AG09319 (cell line): ENCODE measurements at places on chromosomes 3 and 15.

- DNase-seq: no peak
Observed at GRCh38 chr3:51747840-51748239, 31.2 kb downstream of the IQCF6 start.

DNA sequence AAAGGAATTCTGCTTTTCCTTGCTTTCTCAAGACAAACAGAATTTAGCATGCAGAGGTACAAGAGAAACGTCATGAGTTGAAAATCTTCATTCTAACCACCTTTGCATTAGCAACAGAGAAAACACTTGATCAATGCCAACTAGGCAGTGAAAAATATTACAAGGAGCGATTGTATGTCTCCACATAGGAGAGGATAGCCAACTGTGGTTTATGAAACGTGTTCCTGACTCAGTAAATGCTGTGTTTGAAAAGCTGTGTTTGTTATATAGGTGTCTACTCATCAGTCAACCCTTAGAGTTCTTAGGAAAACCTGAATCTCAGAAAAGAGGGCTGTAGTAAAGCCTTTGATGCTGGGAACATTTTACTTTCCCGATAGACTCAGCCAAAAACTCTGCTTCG is 102.4 kb downstream of the FRMD4B start:
- DNase-seq: no peak

GRCh38 chr15:27244047-27244446 is 273.1 kb downstream of the GABRG3 start:
- no peak for DNase-seq

- no peak for DNase-seq
Observed at GRCh38 chr15:43153269-43153668, 19.9 kb downstream of the TMEM62 start.

GRCh38 chr3:147391781-147392624 is 14.3 kb downstream of the ZIC4 start:
- no peak for DNase-seq

DNA sequence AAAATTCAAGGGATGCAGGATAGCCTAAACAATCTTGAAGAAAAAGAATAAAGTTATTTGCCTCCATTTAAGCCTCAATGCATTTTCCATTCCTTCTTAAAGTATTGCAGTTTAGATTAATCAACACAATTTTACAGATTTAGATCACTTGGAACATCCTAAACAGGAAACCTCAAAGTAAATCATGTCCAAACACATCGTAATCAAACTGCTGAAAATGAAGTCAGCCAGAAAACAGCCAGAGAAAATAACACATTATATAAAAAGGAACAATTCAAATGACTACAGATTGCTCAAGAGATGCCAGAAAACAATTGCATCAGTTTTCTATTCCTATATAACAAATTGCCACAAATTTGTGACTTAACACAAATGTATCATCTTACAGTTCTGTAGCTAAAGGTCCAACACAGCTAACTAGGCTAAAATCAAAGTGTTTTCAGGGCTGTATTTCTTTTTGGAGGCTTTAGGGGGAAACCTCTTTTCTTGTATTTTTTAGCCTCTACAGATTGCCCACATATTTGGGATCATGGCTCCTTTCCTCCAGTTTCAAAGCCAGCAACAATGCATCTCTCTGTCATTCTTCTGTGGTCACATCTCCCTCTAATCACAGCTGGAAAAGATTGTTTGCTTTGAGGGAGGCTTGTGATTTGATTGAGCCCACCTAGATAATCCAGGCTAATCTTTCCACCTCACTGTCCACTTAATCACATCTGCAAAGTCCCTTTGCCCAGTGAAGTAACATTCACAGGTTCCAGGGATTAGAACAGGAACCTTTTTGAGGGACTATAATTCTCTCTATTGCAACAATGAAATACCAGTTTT is 543.3 kb upstream of the UBE2E2 start:
- no peak for DNase-seq

- no peak for DNase-seq
Observed at GRCh38 chr3:55541016-55541415, 53.9 kb upstream of the WNT5A start.

GRCh38 chr15:70582143-70582945 is 181.0 kb downstream of the UACA start:
- peak; percentile 70 for DNase-seq

DNA sequence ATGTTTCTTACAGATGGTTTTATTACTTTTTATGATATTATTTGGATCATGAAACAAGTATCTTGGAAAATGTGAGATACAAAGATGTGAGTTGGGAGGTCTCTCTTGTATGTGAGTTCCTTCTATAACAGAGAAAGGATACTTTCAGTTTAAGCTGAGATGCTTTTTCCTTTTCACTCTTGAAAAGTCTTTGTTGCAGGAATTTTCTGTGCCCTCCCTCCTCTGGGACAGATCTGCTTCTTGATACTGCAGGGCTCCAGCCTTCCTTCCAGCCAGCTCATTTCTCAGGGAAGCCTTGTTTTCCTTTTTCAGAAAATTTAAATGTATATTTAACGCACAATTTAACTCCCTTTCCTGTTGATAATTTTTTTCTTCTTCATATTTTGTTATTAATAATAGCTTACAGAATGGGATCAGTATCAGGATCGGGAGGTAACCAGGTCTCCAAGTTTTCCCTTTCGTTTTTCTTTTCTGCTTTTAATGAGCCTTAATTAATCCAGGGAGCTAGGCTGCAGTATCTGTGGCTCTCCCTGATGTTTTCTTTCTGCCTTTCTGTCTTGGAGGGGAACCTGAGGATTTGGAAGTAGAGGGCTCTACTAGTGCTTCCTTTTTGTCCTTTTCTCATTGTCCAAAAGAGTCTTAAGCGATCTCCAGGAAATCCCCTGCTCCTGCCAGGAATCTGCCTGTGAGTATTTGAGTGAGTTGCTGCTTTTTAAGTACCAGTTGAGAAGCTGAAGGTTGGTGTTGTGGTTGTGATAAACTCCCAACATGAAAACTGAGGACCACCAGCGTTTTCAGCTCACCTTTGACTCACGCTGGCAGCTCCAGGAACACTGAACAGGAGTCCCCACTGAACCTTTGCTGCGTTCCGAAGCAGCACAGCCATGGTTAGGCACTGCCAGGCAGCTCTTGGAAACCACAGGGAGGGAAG is 105.7 kb downstream of the IGF1R start:
- DNase-seq: no peak

DNA sequence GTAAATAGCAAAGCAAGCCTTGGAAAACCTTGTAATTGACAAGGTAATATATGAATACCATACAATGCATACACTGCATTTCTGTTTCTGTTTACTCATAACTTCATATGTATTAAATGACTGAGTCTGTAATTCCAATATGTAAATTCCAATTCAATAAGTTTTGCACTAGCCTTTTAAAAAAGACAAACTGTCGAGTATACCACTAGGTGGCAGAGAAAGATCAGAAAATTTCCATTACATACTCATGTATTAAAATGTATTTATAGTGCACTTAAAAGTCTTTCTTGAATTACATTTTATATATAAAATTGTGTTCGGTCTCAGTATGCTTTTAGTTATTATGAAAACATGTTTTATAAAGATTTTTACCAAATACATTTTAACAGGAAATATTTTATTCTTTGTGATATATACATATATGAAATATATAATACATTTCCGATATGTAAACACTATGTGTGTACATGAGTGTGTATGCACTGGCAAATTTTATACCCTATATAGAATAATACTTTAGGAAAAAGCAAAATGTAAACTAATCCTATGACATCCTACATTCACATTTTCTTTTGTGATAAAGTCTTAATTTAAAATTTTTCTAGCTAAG is 216.8 kb downstream of the VGLL3 start:
- DNase-seq: no peak

GRCh38 chr3:126991366-126992200 is 8.7 kb downstream of the PLXNA1 start:
- DNase-seq: no peak

DNA sequence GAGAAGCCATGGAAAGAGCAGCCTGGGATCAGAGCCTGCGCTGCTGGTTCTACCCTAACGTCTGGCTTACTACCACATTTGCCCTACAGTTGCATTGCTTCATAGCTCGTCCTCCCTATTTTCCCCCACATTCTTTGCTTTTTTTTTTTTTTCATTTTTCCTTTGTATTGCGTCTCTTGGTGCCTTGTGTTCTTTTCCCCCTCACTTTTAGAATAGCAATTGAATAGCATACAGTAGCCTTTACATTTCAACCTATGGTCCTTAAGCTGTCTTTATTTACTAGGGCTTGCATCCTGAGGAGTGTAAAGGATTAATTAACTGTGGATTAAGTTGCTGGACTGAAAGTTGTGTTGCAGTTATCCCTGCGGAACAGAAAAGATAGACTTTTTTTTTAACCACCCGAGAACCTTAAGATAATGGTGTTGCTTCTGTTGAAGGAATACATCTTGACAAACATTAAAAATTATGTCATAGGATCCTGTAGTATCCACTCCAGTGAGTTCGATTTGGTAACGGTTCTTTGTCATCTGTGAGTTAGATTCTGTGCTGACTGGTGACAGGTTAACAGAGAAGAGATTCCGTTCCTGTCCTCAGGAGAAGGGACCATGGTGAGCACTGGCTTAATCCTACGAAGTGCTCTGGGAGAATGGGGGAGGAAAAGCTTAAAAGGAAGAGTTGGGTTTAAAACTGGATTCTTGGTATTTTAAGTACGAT is 417.4 kb upstream of the NAALADL2 start:
- DNase-seq: peak; percentile 77

DNA sequence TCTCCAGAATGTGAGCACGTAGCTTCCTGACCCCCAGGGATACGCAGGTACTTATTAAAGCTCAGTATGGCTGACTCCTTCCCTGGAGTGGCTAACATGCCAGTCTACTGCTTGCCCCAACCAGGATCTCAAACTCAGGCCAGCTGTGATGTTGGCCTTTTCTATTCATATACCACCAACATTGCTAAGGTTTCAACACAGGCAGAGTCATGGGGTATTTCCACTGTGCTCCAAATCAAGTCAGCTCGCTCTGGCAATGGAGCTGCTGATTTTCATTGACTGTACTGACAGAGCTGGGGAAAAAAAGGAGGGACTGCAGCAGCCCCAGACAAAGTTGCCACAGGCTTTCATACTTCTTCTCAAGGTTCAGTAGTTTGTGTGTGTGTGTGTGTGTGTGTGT is 87.0 kb downstream of the CFAP20DC start:
- no peak for DNase-seq

DNA sequence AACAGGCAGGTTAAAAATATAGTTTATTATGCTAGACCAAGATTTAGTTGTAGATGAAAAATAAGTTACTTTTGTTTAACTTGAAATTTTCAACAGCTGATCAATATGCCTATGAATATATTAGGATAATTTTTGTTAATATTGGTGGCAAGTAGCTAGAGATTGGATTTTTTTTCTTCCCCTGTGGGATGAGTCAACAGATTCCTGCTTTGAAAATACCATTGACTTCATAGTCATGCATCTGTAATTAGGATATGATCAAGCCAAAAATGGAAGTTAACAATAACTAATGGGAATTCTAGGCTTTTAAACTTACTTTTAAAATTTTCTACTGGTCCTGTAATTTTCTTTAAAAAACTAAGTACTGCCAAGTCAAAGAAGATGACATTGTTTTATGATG is 211.7 kb downstream of the ZIC1 start:
- DNase-seq: no peak

DNA sequence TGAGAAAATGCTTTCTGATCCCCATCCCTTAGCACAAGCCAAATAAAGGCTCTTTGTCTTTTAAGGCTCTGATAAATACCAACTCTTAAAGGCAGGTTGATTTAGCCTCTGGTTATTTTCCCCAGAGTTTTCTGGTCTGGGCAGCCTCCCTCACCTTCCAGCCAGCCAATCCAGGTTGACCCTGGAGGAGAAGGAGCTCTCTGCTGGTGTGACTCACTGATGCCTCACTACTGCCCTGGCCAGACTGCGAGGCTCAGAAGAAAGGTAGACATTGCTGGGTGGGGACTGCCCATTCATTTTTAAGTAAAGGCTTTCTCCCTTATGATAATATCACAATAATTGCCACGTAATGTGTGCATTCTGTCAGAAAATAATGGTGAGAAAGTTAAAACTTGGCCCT is 37.1 kb downstream of the SLCO3A1 start:
- no peak for DNase-seq

- DNase-seq: no peak
Observed at GRCh38 chr3:151544164-151544548, 83.3 kb upstream of the IGSF10 start.

DNA sequence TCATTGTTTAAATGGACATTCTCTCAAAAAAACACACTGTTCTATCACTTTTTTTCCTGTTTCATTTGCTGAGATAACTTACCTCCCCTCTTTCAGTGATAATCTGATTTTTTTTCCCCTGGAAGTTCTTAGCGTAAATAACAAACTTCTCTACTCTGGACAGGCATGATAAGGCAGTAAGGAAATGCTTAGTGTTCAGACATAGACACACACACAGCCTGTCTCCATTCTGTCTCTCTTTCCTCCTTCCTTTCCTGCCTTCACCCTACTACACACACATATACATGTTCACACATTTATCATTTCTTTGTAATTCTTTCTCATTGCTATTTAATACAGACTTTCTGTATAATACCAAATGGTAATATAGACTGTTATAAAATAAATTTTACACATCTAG is 470.8 kb upstream of the ROBO1 start:
- no peak for DNase-seq

- DNase-seq: no peak
Observed at GRCh38 chr3:23206366-23206765, 3.2 kb downstream of the UBE2E2 start.

GRCh38 chr15:89469426-89470096 is 26.8 kb downstream of the RHCG start:
- no peak for DNase-seq

DNA sequence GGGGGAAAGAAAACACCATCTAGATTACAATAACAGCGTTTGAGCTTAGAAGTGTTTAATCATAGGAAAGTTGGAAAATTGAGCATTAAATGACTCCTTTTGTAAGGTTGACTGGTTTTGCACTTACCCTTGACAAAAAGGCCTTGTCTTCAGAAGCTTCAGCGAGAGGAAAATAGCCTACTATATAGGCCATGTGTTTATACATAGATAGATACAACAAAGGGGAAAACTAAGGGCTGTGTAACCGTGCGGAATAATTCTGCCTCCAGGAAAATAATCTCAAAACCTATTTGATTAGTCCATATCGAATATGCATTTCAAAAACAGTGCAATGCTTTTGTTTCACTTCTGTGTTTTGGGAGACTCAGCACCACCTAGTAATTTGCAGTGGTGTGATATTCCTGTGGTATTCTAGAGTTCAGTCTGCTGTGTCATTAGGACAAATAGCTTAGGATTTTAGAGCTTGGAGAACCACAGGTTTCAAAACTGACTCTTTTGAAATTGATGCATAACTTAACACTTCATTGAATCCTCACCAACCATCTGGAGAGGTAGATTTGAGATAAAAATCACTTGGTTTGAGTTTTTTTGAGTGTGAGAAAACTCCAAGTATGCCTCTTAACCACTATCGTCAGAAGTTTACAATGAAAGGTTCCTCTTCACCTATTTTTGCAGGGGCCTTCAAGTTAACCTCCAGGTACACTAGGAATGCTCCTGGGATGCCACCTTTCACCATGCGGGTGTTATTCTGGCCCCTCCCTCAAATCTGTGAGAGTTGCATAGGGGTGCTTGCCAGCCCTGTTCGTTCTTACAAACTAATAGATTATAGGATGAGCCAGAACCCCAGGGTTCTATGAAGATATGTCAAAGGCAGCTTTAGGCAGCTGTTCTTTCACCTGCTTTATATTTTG is 1.9 kb downstream of the ARHGAP31 start:
- DNase-seq: no peak

GRCh38 chr3:71109241-71109976 is 474.1 kb downstream of the FOXP1 start:
- no peak for DNase-seq

GRCh38 chr15:59657635-59658125 is 365 bp upstream of the GTF2A2 start:
- DNase-seq: no peak

GRCh38 chr15:38670128-38671005 is 105.8 kb upstream of the RASGRP1 start:
- no peak for DNase-seq
